ENCODE measurements at places on chromosomes 6 and 20.
A peak's percentile ranks its signal among the peaks of the same experiment; 100 is the strongest.

- no peak for DNase-seq
These were observed 181.9 kb upstream of the PCSK2 start for GRCh38 chr20:17044891-17045290.

- no peak for DNase-seq
These were observed 156.7 kb downstream of the GRM4 start for GRCh38 chr6:33989016-33989854.

DNA sequence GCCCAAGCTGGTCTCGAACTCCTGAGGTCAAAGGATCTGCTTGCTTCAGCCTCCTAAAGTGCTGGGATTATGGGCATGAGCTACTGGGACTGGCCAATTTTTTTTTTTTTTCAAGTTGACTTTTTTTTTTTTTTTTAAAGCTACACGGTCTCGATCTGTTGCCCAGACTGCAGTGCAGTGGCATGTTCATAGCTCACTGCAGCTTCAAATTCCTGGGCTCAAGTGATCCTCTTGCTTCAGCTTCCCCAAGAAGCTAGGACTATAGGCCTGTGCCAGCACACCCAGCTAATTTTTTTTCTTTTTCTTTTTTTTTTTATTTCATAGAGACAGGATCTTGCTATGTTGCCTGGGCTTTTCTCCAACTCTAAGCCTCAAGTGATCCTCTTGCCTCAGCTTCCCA lies 59.5 kb downstream of the NCOA3 start:
- no peak for DNase-seq

DNA sequence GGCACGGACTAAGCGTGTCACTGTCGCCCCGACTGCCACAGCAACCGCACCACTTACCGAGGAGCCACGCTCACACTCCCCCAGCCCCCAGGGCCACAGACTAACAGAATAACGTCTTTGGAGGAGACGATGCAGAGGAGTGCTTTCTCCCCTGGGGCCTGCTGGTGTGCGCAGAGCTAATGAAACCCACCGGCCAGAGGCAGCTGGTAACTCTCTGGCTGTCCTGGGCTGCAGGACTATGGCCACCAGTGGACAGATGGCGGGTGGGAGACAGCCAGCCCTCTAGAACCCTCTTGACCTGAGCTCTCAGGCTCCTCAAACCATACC lies 228.0 kb downstream of the DLL1 start:
- DNase-seq, result peak; percentile 35

GRCh38 chr6:8499540-8499939 lies 64.2 kb upstream of the SLC35B3 start:
- no peak for DNase-seq

DNA sequence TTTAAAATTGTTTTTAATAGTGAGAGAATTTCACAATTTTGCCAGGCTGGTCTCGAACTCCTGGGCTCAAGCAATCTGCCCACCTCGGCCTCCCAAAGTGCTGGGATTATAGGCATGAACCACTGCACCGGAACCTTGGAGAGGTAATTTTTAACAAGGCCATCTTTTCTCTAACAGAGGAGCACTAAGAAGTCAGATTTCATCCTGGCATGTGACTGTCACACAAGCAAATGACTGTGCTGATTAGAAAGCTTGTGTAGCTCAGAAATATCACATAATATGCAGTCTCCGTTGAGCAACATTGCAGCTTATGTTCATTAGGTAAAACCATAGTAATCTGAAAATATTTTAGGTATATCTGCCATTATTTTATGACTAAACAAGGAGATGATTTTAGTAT lies 156.0 kb downstream of the CCDC170 start:
- DNase-seq, result no peak

DNA sequence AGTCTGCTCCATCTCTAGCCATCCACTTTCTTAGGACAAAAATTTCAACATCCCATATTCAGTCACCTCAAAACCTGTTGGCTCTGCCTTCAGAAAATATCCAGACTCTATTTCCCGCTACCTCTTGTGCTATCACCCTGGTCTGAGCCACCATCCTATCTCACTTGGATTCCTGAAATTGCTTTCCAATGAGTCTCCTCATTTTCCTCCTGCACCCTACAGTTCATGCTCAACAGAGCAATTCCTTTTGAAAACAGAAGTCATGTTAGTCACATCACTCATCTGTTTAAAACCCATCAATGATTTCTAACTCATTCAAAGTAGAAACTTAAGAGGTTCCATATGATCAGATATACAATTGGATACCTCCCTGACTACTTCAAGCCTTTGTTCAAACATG lies 229.9 kb downstream of the ADGRG6 start:
- DNase-seq, result no peak

DNA sequence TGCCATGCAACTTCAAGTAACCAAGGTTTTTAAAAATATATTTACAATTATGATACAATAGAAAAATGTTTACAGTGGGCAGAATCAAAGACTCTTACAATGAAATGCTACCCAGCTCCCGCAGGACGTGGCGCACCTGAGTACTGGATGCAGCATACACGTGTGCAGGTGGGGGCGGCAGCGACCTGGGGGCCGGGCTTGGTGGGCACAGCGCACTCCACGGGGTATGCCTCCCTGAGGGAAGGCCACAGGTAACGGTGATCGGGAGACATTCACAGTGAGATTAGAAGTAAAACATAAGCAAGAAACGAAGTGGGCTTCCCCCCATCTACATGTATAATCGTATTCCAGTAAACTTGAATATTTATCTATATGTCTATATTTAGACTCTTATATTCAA lies 54.2 kb downstream of the WDR27 start:
- no peak for DNase-seq

DNA sequence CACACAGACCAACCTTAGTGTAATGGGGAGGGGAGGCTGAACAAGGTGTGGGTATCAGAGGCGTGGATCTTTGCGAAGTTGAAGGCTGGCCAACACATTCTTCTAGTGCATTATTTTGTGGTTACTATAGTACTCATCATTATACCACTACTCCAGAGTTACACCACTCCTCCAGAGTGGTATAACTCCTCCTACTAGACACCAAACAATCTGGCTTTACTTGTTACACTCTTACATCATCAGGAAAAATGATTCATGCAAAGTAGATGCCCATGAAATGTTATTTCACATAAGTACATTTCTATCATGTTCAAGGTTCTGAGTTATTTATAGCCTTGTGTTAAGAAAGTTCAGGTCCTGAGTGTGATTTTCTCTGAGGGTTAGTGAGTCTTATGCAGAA lies 443.1 kb upstream of the OPRM1 start:
- no peak for DNase-seq

GRCh38 chr6:137711972-137712371 lies 155.1 kb upstream of the TNFAIP3 start:
- DNase-seq, result no peak

DNA sequence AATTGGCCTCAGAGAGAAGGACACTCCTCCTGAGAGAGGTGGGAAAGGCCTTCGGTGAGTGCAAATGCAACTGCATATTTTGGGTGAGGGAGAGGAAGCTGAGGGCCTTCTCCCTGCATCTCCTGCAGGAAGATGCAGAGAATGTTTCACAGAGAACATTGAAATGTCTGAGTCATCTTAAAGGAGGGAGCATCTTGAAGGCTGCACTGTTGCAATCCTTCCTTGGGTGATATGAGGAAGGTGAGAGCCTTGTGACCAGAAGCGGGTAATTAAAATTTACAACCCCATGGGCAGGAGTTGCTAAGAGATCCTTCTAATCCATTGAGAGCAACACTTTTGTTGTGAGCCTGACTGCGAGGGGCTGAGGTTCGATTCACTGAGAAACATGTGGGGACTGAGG lies 375.7 kb upstream of the MARCKS start:
- no peak for DNase-seq

DNA sequence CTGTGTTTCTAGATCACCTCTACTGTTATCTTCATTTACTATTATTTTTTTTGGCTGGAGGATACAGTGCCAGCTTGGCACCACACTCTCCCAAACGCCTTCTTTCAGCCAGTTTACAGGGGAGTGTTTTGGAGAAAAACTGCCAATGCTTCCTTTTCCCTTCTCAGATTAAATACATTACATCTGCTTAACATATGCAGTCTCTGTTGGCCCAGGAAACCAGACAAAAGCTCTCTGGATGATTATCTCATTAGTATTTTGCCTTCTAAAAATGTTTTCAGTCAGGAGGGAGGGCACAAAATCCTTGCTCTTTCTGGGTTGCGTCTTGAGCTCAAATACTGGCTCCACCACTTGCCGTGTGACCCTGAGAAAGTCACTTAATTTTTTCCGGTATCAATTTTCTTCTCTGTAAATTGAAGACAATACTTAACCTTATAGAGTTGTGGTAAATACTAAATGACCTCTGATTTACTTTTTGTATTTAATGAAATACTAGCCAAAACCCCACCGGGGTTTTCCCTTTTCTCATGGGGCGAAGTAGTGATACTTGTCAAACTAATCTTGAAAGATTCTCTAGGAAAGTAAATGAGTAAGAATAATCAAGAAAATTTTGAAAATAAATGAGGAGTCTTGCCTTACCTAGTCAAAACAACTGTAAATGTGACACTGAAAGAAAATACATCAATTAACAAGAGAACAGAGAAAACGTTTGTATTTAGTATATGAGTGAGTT lies 146.2 kb downstream of the MMS22L start:
- DNase-seq, result no peak

GRCh38 chr6:32995448-32995847 lies 13.9 kb downstream of the HLA-DOA start:
- no peak for DNase-seq

DNA sequence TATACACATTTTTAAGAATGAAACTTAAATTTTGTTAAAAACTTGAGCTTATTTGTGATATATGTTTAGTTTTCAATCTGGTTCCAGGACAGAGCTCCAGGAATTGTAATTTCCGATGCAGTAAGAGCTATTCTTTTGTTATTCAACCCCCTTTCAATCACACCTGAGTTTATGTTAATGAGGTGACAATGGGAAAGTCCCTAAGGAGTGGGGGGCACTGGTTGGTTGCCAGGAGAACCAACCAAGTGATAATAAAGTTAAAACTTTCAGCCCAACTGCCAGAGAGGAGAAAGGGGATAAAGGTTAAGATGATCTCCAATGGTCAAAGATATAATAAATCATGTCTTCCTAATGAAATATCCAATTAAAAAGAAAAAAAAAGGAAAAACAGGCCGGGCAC lies 19.8 kb downstream of the MDN1 start:
- no peak for DNase-seq

DNA sequence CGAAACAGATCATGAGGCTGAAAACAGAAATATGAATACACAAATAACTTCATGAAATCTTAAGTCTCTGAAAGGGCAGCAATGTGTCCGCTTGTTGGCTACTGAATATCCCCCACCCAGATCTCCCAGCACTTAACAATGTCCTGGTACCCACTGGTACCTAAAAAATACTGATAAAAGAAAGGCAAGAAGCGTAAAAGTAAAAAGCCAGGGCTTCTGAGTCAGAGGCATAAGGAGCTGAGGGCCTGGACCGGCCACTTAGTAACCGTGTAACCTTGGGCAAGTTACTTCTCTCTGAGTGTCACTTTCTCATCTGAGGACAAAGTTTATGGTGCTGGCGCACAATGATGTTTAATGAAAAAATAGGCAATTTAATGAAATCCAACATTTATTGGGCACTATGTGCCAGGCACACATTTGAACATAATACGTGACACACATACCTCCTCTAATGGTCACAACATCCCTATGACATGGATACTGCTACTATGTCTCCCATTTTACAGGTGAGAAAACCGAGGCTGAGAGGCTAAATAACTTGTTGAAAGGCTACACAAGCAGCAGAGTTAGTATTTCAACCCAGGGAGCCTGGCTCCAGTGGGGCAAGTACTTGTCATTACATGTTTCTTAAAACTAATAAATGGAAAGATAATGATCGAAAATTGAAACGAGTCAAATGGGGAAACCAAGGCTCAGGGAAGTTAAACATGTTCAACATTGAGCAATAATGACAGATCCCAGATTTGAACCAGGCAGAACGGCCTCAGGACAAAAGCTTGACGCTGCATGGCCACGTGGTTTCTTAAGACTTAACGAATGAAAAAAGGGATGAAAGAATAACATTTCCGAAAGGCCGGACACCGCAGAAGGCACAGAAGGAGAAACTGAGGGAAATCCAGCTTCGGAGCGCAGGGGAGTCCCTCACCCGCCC lies 828 bp downstream of the TP53RK start:
- DNase-seq, result no peak

DNA sequence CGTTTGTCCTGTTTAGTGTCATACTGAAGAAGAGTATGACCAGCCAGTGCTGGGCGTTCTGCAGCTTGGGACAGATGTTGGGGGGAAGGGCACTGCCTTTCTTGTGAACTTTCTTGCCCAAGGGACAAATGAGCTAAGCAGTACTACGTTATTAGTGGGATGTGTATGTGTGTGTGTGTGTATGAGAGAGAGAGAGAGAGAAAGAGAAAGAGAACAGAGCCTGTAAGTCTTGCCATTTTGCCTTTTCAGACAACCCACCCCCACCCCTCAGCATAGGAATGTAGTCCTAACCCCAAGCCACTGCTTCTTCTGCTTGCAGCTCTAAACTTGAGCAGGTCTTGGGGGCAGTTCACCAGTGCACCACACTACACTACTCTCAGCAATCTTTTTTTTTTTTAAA lies 45.5 kb downstream of the E2F3 start:
- DNase-seq, result no peak

GRCh38 chr20:44743916-44744655 lies 1.6 kb upstream of the KCNK15 start:
- no peak for DNase-seq

- no peak for DNase-seq
These were observed 11.7 kb downstream of the VNN2 start for GRCh38 chr6:132746048-132746447.

- DNase-seq, result no peak
These were observed 122.2 kb downstream of the MTFR2 start for GRCh38 chr6:136127873-136128272.

- DNase-seq, result no peak
These were observed 105.0 kb downstream of the GRM1 start for GRCh38 chr6:146133866-146134265.

- DNase-seq, result no peak
These were observed 196.8 kb downstream of the ATXN1 start for GRCh38 chr6:16564436-16564835.

DNA sequence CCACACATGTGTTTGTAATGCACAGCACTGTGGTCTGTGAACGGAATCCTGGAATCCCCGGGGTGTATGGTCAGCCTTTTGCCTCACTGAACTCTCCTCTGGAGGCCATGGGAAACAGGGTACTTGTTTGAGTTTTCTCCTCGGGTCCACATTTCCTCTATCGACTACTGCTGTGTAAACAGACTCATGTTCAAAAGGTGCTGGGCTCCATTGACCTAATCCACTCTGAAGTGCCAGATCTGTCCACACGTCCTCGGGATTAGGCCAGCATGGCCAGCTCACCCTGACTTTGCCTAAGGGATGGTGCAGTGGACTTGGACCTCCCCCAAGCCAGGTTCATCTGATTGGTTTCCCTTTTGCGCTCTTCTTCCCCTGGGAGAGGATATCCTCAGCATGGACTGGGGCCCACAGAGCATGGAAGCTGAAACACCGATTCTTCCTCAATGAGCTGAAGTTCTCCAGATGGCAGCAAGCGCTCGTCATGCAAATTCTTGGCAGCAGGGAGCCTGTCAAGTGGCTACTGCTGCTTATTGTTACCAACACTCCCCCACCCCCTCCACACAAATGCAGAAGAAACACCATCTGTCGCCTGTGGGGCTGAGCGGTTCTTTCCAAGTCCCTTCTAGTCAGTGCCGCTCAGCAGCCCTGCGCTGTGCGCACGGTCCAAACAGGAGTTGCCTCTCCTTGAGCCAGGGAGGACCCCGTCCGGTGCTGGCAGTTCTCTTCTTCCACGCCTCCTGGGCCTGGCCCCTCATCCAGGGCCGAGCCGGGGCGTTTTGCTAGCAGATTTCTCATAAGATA lies 292.6 kb upstream of the MARCKS start:
- DNase-seq, result peak; percentile 81

GRCh38 chr6:105105094-105105493 lies 74.7 kb downstream of the POPDC3 start:
- no peak for DNase-seq

- no peak for DNase-seq
These were observed 48.7 kb upstream of the FAM83D start for GRCh38 chr20:38877483-38877882.

Measured in glutamatergic neuron (in vitro differentiated cells).